Naive B cell (primary cell): ENCODE measurements at places on chromosomes 6 and 20.
A peak's percentile ranks its signal among the peaks of the same experiment; 100 is the strongest.

DNA sequence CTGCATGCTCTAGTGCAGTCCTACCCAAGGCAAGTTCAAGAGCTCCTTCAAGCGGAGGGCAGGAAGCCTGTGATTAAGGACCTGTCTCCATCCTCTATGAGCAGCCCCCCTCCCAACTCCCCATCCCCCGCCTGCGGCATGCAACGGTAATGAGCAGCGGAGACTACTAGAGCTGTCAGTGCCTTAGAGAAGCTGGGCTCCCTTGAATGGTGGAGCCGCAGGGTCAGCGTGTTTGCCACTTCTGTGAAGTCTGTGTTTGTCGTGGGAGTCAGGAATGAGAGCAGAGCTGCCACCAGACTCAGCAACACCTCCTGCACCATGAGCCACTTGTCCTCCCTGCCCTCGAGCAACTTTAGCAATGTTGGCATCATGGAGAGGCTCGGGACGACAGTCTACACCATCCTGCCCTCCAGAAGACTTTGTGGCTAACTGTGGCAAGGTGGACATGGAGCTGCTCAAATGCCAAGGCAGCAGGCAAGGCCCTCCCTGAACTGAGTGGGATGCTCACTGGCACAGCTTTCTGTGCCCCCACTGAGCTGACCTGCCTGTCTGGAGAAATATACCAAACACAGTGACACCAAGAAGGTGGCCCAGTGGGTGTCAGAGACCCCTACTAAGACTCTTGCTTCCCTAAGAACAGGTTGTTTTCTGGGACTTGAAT, 23.8 kb upstream of the SYNDIG1 start:
- DNase-seq, result no peak

GRCh38 chr20:45672765-45673164, 2.7 kb upstream of the WFDC11 start:
- no peak for DNase-seq

- DNase-seq, result no peak
These were observed 244.6 kb upstream of the FOXQ1 start for GRCh38 chr6:1067346-1067745.

DNA sequence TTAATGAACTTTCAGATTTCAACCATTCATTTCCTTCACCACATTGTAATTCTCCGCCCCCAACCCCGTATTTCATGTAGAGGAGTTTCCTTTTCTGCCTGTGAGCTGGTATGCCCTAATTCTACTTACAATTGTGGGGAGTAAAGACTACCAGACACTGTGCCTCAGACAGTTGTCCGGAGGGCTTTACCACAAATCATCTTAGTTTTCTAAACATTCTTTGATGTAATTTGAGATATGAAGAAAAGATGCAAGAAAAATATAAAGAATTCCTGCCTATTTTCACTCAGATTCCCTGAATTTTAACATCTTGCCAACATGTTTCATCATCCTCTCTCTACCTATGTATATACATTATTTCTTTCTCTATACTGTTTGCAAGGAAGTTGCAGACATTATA, 28.3 kb upstream of the LOC128125822 start:
- DNase-seq, result no peak

GRCh38 chr6:148323344-148323743, 19.3 kb upstream of the SASH1 start:
- DNase-seq, result no peak

GRCh38 chr6:30683183-30683979, 3.1 kb downstream of the PPP1R18 start:
- DNase-seq, result no peak

DNA sequence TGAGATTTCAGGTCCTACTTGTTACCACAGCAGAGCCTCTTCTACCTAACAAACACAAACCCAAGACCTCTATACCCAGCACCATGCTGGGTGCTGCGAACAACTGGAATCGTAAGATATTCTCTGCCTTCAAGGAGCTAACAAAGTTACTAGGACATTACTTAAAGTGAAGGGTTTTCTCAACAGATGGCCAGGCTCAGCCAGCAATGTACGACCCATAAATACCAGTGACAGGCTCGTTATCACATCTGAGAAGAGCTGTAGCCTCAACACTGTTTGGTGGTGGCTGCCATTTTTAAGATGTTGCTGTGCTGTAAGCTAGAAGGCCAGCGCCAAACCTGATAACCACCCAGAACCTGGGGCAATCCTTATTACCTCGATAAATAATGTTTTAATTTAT, 406.5 kb downstream of the KIF16B start:
- DNase-seq, result no peak

GRCh38 chr6:45353654-45354053, 24.1 kb downstream of the SUPT3H start:
- DNase-seq, result no peak

DNA sequence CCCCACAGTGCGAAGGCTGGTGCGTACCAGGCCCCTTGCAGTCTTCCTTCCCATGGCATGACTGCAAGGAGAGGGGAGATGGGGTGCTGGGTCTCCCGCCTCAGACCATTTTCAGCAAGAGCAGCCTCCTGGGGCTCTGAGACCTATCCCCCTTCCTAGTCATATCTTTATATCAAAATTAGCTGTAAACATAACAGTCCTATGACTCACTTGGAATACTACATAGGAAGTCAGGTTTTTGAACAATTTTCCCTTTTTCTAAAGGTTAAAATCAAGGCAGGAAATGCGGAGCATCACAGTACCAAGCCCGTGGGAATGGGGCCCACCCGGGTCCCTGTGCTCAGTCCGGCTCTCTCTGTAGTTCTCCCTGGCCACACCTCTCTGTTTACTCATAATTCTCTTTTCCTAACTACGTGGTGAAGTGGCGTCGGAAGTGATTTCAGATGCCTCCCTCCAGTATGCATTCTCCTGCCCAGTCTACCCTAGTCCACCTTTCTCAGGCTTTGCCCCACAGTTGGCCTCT, 109.8 kb upstream of the TMEM170B start:
- no peak for DNase-seq

GRCh38 chr20:62376112-62377063, 9.3 kb upstream of the LAMA5 start:
- DNase-seq, result no peak

- DNase-seq, result no peak
These were observed 5.2 kb upstream of the ABHD16B start for GRCh38 chr20:63856098-63856511.

- DNase-seq, result no peak
These were observed 1.1 kb downstream of the ATP6V1G2 start for GRCh38 chr6:31545291-31545690.

GRCh38 chr6:52595000-52595795, 18.3 kb upstream of the TRAM2 start:
- DNase-seq, result no peak

- no peak for DNase-seq
These were observed 2.9 kb downstream of the MAP7 start for GRCh38 chr6:136547336-136547735.

GRCh38 chr20:44095831-44096230, 91.2 kb downstream of the JPH2 start:
- no peak for DNase-seq

- peak; percentile 64 for DNase-seq
These were observed 12.6 kb downstream of the HSPA12B start for GRCh38 chr20:3744806-3745685.

DNA sequence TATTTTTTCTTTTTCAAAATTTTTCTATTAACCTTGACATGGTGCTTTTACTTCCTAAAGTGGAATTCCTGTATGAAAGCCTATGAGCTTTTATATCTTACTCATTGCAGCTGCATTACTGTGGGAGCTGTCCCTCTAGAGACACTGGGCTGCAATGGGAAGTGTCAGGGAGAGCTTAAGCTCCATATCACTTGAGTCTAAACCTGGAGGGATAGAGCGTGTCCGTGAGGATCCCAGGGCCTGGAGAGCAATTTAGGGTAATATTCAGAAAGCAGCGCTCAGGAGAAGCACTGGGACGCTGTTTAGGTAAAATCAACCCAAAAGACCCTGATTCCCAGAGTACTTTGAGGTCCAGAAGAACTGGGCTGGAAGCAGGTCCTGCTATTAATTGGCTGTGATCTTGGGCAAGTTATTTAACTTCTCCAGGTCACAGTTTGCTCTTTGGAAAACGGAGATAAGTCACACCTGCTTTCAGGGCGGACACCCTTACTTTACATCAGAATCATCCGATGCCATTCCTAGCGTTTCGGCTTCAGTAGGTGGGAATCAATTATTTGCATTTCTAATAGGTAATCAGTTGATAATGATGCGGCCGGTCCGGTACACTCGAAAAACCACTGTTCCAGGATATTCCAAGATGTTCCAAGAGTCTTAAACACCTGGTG, 628 bp upstream of the ERGIC3 start:
- no peak for DNase-seq

- DNase-seq, result no peak
These were observed 15.5 kb downstream of the GNAS-AS1 start for GRCh38 chr20:58835231-58835630.

DNA sequence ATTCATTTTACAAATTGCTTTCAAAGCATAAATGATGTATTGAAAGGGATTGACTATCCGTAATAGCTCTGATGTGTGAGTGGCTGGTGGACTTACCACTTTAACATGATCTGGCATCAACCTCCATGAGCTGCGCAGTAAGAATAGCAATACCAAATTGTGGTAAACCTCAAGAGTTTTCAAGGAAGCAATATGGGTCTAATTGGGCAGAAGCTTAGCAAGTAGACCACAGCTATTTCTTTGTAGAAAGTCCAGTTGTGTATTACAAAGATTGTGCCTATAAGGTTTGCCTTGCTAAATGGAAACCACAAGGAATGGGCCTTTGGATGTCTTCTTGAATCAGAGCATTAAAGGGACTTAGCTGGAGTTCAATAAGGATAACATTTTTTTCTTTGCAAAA, 736.6 kb downstream of the KIF16B start:
- DNase-seq, result no peak

DNA sequence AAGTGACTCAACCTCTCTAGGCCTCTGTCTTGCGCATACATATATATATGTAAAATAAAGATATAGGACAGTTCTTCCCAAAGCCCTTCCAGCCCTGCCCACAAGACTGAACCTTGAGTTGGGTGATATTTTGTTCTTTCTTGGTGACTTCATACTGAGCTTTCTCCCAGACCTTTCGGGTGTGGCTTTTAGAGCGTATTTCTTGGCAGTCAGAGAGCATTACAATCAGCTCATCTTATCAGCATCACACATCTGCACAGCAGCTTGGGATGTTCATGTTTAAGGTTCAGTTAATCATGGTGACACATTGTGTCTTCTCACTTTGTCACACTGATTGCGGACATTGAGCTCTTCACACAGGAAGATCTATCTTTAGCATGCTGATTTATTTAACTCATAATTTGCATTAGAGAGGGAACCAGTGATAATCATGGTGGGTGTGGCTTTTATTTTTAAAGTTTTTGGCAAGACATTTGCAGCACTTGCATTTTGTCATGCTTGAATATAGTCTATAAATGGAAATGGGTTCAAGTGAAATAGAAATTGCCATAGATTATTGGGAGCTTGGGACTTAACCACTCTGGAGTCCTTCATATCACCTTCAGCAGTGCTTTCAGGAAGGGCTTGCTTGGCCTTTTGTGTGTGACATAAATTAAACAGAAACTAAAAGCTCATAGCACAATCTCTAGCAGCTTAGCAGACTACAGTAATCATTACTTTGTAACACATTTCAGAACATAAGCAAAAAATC, 8.3 kb downstream of the KIF3B start:
- DNase-seq, result peak; percentile 47

- no peak for DNase-seq
These were observed 16.1 kb upstream of the MRGBP start for GRCh38 chr20:62780204-62780603.

DNA sequence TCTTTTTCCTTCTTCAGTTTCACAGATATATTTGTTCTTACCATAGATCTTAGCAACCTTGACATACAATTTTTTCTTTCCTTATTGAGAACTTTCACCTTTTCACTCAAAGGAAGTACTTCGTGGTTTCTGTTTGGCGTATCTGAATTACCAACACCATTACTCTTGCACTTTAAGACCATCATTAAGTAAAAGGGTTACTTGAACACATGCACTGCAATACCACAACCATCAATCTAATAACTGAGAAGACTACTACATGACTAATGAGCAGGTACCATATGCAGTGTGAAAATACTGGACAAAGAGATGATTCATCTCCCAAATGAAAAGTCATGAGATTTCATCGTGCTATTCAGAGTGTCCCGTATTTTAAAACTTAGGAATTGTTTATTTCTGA, 21.7 kb upstream of the SENP6 start:
- no peak for DNase-seq

GRCh38 chr6:149267513-149268043, 49.9 kb upstream of the TAB2 start:
- DNase-seq, result no peak

DNA sequence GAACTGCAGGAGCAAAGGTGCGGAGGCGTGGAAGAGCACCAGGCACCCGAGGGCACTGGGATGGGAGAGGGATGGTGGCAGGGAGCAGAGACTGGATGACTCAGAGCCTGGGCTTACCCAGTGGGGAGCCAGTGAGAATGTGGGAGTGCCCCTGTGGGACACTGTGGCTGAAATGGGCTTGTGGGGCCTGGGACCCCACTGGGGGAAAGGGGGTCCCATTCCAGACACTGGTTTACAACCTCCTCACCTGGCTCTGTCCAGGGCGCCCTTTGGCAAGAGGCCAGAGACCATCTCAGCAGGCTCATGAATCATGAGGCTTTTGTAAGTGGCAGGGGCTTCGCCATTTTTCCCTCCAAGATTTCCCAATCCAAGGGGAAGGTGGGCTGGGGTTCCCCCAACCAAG, 124.0 kb upstream of the MAFB start:
- DNase-seq, result no peak

- no peak for DNase-seq
These were observed 23.1 kb upstream of the MAS1L start for GRCh38 chr6:29510746-29511300.

GRCh38 chr6:138865480-138866109, 69.7 kb downstream of the ECT2L start:
- DNase-seq, result peak; percentile 1

DNA sequence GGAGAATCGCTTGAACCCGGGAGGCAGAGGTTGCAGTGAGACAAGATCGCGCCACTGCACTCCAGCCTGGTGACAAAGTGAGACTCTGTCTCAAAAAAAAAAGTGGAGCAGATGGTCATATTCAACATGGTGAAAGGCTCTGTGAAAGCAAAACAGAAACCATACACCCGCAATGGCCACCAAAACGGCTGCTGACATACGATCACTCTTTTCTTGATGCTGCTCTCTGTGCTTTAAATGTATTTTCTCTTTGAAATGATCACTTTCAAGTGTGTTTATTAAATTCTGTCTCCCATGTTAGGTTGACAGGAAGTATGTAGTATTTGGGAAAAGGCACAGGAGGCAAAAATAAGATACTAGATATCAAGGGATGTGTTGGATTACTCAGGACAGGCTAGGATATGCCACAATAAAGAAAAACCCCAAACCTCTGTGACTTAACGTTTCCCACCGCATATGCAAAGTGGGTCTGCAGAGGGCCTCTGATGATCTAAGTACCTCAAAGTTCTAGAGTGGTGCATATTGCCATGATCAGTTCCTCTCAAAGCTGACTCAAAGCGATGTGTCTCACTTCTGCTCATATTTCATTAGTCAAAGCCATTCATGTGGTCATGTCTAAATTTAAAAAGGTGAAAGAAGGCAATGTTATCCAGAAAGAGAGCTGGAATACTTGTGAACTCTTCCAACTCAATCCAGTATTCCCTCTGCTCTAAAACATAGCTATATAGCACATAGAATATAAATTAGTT, 155.1 kb upstream of the SOX4 start:
- peak; percentile 3 for DNase-seq
